T-helper 2 cell (primary cell): ENCODE measurements at places on chromosomes 2 and 18.

- DNase-seq = peak; percentile 31
Observed at GRCh38 chr2:25251422-25252273, 83.3 kb upstream of the POMC start.

DNA sequence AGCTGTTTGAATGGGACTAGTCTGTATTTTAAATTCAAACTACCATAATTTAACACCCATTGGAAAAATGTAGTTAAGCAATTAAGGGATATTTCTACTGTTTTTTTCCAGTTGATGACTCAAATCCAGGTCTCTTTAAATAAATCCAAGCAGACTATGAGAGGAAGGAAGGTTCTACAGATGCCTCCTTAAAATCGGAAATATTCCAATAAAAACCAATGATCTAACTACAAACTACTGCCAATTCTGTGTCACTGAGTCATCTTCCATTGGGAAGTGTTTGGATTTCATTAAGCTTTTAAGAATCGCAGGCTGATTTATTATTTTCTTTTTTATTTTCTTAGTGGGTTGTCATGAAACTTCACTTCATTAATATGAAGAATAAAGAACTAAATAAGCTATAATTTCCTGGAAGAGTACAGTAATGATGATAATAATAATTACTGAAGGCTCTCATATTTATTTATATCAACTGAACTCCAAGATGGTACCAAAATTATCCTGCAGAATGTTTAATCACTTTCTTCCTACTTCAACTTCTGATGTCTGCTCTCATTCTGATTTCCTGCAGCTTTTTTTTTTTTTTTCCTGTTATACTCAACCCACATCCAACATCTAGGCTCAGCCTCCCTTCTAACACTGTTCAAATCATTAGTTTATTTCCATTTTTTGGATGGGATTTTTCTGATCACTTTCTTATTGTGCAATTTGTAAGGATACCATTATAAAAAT, 166.3 kb upstream of the FN1 start:
- no peak for DNase-seq

DNA sequence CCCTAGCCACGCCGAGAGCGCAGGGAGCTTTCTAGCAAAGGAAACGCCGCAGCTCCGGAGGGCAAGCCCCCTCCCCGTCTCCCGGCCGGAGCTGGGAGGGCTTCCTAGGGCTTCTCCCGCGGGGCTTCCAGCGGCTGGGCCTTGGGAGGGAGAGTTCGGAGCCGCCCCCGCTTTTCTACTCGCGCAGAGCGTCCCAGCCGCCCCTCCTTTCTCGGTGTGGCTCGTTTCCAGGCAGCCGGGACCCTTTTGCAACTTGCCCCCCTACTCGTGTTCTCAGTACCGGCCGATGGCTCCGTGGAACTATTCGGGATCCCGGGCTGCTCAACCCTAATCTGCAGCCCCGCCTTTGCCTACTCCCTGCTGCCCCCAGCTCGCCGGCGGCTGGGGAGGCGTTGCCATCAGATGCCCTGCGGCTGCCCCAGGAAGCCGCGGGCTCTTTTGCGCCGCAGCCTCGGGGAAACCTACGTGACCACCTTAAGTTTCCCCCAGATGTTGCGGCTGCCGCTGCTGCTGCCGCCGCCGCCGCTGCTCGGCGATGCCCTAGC, 1.5 kb upstream of the NR4A2 start:
- peak; percentile 73 for DNase-seq

DNA sequence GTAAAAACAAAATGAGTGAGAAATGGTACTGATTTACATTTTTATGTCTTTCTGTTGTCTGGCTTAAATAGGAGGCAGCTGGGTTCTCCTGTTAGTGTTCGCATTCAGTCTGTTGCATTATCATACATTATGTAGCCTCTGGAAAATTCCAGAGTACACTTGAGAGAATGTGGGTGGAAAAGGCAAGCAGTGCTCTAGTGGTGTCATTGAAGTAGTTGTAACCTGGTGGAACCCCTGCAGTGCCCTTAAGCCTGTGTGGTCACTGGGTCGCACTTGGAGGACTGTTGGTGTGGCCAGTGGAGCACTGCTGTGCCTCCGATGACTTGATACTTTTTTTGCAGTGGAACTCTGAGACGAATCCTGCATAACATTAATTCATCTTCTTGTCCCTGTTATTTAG, 52.4 kb downstream of the USP14 start:
- no peak for DNase-seq

DNA sequence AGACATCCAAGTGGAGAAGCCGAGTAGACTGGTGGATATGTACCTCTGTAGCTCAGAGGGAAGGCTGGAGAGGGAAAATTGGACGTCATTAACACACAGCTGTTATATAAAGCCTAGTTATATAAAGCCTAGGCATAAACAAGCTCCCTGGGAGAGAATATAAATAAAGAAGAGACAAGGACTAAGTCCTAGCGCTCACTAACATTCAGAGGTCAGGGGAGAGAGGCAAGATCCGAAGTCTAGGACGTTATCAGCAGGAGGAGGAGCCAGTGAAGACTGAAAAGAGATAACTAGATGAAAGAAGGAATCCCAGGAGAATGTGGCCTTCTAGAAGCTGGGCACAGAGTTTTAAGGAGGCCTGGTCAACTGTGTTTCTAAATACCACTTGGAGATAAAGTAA, 55.3 kb downstream of the NOL10 start:
- DNase-seq = no peak

GRCh38 chr18:70781860-70782453, 493.1 kb downstream of the SOCS6 start:
- peak; percentile 28 for DNase-seq

GRCh38 chr2:229417176-229417575, 146.1 kb upstream of the PID1 start:
- DNase-seq = no peak

DNA sequence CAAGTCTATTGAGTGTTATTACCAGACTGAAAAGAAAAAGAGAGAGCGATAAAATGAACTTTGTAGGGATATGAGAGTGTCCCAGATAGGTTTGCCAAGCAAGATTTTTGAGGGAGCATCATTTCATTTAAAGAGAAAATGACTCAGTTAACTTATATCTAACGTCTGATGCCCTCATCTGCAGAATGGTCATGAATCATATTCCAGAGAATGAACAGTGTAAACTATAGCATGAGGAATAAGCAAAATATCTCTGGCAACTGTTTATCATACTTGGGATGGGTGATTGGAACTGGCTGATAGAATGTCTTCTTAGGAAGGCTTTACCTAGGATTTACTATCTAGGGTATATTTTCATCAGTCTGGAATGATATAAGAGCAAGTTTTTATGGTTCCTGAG, 289.4 kb downstream of the CMPK2 start:
- DNase-seq = no peak

GRCh38 chr18:7259475-7259874, 28.6 kb downstream of the LRRC30 start:
- DNase-seq = no peak

DNA sequence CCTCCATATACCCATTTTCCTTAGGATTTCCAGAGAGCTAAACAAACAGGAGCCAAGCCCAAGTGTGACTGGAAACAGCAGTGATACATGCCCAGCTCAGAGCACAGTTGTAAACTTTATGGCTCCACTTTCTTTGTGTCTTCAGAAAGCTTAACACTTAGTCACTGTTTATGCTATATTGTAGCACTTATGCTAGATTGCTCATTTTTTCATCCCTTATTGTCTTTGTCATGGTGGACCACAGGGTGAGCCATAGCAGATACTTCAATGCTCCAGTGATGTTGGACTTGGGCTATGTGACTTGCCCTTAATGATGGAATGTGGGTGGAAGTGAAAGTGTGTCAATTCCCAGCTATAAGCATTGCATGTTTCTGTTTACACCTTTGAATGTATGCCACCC, 401.6 kb downstream of the METTL4 start:
- DNase-seq = no peak

DNA sequence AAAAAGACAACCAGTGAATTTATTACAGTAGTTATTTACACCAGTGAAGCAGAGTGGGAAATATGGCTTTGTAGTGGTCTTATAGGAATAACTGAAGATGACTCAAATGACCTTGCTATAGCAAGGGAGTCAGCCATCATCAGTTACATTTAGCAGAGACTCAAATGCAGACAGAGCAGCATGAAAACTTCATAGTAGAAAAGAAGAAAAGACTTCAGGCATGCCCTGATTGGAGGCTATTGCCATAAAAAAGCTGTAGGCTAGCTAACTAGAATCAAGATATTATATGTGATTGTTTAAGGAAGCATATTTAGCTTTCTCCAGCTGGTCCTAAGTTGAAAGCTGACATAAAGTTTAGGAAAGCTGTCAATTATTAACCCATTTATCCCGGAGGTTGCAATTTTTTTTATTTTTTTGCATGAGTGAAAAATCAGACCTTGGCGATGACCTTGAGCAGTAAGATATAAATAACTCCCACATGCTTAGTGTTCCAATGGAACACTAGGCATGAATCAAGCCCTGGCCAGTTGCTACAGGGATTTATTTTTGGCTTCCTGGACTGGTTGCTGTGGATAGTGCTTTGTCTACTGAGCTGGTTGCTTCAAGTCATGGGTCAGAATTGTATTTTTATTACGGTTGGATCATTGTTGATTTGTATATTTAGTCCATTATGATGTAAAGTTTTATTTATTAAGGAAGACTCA, 675.6 kb upstream of the VRK2 start:
- no peak for DNase-seq

DNA sequence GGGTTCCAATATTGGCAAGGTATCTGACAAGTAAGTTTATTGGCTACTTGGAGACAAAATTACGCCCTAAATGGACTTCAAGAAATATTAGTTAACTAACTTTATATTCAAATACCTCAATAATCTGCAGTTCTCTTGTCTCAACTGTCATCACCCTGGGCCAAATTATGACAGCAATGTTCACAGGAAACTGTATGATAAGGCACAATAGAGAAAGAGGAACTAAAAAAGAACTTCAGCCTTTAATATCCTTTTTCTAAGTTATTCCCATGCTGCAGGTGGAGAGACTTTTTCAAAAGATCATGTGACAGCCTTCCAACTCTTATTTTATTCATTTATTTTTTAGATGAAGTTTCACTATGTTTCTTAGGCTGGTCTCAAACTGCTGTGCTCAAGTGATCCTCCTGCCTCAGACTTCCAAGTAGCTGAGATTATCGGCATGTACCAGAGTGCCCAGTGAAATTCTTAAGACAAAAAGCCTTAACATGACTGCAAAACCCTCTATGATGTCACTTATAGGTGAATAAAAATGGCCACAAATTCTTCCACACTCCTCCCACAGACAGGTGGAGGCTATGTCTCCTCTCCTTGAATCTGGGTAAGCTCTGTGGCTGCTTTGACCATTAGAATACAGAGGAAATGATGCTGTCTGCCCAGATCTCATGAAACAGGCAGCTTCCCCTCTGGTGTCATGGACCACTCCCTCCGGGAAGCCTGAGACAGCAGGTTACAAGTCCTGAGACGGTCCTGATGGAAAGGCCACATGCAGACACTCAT, 211.0 kb downstream of the TGIF1 start:
- no peak for DNase-seq

- DNase-seq = no peak
Observed at GRCh38 chr2:225037415-225038230, 4.6 kb downstream of the DOCK10 start.

GRCh38 chr2:8882094-8882493, 44.7 kb upstream of the KIDINS220 start:
- DNase-seq = no peak

DNA sequence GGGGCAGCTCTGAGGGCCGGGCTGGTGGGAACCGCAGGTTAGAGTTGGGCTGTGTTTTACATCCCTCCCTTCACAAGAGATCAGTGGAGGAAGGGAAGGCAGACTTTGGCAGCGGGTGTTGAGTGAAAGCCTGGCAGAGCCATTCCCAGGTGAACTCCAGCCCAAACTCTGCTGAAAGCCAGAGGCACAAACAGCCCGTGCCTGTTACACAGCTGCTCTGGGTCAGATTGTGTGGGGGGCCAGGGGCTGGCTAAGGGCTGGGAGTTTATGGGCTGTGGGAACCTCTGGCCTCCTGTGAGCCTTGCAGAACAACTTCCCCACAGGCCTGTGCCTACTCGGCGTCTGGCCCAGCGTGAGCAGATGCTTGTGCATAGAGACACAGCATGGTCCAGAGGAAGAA, 286.8 kb downstream of the CLIP4 start:
- DNase-seq = no peak

DNA sequence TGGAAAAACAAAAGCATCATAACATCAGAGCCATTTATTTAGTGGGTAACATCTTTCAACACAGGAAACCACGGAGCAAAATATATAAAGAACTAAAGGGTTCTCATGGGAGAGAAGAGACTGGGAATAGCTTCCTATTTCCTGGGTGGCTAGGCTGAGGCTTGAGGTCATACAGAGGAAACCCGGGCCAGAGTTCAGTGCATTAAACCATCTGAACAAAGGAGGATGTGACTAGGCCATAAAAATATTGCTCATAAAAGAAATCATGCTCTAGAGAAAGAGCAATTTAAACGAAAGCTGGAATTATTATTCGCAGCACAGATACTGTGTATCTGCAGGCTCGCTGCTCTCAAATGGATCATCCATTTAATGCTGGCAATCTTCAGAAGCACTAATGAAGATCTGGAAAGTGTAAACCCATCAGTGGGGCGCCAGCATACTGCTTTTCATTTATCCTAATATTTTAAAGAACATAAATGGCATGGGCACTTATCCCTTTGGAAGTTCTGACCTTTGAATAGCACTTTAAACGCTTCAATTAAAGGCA, 83.3 kb downstream of the GALNT14 start:
- DNase-seq = no peak

- DNase-seq = no peak
Observed at GRCh38 chr2:200509235-200509611, 645 bp downstream of the KCTD18 start.

DNA sequence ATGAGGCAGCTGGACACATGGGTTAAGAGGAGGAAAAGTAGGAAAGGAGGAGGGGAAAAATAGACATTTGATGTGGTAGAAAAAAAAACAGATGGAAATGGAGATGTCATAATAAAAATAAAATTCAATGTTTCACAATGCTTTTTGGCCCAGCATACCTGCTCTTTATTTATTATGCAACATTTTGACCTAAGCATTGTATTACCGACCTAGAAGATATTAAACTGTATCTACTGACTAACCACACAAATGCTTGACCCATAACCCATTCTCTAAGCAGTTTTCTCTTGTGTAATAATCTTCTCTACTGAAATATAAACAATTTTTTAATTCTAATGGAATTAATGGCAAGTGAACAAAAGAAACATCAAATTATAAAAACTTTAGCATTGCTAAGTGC, 362.3 kb downstream of the FBXO15 start:
- DNase-seq = no peak

DNA sequence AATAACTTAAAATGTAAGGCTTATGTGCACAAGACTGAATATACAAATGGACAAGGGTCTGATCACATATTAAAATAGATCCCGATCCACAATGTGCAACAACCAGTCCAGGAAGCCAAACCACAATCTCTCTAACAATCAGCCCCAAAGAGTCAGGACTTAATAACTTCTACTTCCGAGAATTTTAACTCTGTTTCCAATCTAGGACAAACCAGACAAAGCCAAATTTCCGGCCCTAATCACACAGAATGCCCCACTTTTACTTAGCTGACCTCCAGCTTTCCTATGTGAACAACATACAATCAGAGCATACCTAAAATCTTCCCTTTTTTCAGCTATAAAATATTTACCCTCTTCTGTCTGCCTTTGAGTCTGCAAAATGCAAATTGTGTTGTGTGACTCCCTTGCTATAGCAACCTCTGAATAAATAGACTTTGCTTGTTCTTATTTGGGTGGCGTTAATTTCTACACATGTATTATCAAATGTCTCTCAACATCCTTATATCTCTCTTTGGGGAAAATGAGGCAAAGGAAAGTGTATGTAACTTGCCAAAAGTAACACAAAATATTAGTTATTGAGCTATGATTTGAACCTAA, 381.9 kb upstream of the MC4R start:
- DNase-seq = no peak
